Fibroblast of the aortic adventitia (primary cell): ENCODE measurements at places on chromosomes 16 and 17.

GRCh38 chr17:60724647-60725046 lies 47.0 kb downstream of the BCAS3 start:
- DNase-seq = no peak

GRCh38 chr16:57512296-57513001 lies 23.9 kb downstream of the CCDC102A start:
- no peak for DNase-seq

DNA sequence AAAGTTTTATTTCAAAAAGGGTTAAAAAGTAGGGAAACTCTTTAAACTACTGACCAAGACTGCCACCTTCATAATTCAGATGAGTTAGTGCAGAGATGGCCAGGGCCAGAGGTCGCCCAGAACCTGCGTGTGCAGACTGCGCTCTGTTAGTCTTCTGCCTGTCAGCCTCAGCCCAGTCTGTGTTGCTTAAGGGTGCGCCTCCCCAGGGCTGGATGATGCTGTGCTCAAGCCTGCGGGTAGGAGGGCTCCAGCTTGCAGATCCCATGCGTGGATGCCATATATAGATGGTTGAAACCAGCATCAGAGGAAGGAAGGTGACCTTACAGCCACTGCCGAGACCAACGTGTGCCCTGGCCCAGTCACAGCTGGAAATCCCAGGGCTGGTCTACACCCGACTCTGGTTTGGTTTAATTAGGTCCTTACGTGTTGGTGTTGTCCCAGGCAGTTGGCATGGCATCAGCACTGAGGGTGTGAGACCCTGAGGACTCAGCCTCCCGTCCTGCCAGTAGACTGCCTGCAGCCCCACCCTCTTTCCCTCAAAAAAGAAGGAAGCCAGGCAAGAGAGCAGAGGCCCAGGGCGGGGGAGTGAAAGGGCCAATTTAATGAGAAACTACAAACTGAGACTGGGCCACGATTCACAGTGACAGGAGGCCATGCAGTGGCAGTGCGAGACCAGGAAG lies 27.7 kb downstream of the CDIP1 start:
- no peak for DNase-seq

DNA sequence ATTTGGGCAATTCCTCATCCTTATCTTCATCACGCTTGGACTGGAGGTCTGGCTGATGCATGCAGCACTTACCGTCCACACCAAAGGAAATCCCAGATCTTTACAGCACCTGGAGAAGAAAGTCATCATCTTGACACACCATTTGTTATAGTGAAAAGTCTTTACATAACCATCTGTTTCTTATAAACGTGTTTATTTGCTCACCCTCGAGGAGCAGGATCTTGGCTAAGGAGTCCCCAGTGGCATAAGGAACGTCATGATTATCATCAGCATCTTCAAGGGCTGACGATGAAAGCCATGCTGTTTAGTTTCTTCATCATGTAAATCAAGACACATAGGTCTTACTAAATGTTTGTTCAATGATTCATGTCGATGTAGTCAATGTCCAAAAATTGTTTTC lies 248.8 kb upstream of the ELAC2 start:
- peak; percentile 83 for DNase-seq

GRCh38 chr16:1812732-1813163 lies 13.9 kb downstream of the HAGH start:
- DNase-seq = peak; percentile 79
